ENCODE measurements at places on chromosomes 2 and 18.

DNA sequence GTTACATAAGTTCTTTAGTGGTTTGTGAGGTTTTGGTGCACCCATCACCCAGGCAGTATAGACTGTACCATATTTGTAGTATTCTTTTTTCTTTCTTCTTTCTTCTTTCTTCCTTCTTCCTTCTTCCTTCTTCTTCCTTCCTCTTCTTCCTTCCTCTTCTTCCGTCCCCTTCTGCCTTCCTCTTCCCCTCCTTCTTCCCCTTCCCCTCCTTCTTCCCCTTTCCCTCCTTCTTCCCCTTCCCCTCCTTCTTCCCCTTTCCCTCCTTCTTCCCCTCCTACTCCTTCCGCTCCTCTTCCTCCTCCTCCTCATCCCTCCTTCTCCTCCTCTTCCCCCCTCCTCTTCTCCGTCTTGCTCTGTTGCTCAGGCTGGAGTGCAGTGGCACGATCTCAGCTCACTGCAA is 41.6 kb downstream of the CAB39 start:
- no peak for DNase-seq

GRCh38 chr2:126914811-126915500 is 16.3 kb downstream of the TEX51 start:
- DNase-seq: no peak

DNA sequence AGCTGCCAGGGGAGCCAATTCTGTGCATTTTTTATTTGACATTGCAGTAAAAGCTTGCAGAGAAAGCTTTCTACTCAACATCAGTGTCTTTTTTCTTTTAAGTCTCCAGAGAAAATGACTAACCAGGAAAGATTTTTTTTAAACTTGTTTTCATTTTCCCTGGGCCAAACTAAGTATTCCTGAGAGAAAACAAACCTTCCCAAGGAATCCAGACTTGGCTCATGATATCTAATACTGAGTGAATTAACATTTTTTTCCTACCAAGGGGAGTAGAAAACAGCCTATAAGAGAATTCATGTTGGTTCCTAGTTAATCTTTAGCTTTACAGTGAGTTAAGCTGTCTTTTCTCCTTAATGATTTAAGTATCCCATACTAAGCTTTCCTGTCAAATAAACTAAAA is 46.7 kb downstream of the DAPL1 start:
- no peak for DNase-seq

DNA sequence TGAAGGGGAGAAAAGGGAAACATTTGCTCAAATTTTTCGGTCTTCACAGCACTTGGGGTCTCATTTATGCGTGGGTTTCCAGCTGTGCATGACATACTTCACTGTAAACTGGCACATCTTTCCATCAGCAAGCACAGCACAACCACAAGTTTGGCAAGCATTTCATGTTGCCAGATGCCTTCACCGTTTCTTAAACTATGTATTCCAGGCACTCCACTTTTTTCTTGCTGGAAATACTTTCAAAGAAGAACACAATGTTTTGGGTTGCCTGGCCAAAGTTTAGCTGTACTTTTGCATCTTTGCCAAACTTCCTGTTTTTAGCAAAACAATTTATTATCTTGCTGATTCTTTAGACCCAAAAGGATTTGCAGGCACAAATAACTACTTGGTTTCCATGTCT is 194.6 kb upstream of the MEIS1 start:
- no peak for DNase-seq

- DNase-seq: no peak
Observed at GRCh38 chr18:11668441-11669169, 20.5 kb upstream of the GNAL start.

GRCh38 chr18:59272891-59273758 is at the start of gene RAX:
TSS of gene RAX (minus strand) at chr18:59273454. CDS start at chr18:59273206, 248 bp downstream.
- DNase-seq: peak; percentile 29

GRCh38 chr2:208927867-208928266 is 496.0 kb upstream of the MAP2 start:
- DNase-seq: no peak

DNA sequence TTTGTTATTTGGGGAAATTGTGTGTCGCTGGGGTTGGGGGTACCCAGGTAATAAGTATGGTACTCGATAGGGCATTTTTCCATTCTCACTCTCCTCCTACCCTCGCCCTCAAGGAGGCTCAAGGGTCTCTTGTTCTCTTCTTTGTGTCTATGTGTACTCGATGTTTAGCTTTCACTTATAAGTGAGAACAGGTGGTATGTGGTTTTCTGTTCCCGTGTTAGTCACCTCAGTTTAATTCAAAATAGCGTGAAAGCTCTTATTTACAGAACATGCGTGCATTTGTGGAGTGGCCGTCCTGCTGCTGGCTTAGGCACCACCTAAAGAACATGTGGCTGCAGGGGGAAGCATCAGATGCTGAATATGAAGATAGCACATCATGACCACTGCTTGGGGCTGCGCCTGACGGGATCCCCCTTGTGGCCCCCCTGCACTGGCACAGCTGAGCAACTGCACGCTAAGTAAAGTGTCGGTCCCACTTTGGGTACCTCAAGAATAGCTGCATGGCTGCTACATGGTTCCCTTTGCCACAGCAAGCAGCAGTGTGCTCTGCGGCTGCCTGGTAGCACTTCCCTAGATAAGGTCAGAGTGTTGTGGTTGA is 569.0 kb downstream of the DCDC2C start:
- DNase-seq: no peak

GRCh38 chr2:102081606-102082005 is 60.9 kb upstream of the IL1R1 start:
- DNase-seq: no peak

DNA sequence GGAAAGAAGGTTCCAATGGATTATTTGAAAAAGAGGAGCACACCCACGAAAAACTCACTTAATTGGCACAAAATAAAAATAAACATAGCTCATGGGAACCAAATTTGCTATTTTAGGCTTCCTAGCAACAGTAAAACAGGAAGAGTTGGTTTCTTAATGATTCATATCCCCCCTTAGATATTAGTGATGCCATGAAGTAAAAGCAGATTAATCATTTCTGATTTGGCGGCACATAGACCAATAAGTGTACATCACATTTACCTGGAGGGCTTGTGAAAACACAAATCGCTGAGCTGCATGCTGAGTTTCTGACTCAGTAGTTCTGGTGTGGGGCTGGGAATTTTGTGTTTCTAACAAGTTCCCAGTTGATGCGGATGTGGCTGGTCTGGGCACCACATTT is 260.4 kb downstream of the SLC4A3 start:
- no peak for DNase-seq

DNA sequence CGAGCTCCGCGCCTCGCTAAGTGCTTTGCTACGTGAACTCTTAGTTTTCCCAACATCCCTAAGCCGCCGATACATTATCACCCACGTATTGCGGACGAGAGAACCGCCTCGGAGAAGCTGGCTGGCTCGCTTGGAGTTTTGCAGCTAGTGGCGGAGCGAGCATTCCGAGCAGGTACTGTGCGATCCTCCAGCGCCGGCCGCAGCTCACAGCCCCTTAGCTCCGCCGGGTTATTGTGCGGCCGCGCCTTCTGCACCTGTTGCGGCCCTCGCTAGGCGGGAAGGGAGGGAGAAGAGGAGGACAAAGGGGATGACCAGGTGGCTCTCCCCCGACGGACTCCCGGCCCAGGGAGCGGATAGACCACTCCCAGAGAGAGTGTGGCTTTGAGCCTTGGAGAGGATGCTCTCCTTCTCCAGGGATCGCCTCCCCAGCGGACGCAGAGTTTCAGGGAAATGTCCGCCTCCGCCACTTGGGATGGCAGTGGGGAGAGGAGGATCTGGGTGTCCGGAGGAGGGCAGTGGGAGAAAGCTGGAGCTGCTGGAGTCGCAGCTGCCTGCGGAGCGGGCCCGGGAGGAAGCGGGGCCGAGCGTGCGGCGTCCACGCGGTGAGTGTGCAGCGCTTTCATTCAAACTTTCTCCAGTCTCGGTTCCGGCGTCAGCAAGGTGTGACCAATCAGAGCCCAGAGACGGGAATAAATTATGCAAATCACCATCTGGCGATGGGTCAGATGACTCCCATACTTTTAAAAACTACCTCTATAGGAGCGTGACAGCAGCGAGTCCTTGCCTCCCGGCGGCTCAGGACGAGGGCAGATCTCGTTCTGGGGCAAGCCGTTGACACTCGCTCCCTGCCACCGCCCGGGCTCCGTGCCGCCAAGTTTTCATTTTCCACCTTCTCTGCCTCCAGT is at the start of gene LIPG:
Gene LIPG (plus strand): TSS at position 769 of the 905 bp plus-strand sequence. CDS start 252 bp downstream, outside the sequence.
- DNase-seq: peak; percentile 87

GRCh38 chr2:68880213-68880612 is 9.0 kb upstream of the BMP10 start:
- no peak for DNase-seq

GRCh38 chr18:50982086-50982801 is 14.4 kb downstream of the ELAC1 start:
- peak; percentile 47 for DNase-seq

GRCh38 chr2:65018141-65018582 is 29.0 kb downstream of the SLC1A4 start:
- DNase-seq: no peak

- peak; percentile 83 for DNase-seq
Observed at GRCh38 chr2:136141510-136142149, 23.7 kb upstream of the CXCR4 start.

DNA sequence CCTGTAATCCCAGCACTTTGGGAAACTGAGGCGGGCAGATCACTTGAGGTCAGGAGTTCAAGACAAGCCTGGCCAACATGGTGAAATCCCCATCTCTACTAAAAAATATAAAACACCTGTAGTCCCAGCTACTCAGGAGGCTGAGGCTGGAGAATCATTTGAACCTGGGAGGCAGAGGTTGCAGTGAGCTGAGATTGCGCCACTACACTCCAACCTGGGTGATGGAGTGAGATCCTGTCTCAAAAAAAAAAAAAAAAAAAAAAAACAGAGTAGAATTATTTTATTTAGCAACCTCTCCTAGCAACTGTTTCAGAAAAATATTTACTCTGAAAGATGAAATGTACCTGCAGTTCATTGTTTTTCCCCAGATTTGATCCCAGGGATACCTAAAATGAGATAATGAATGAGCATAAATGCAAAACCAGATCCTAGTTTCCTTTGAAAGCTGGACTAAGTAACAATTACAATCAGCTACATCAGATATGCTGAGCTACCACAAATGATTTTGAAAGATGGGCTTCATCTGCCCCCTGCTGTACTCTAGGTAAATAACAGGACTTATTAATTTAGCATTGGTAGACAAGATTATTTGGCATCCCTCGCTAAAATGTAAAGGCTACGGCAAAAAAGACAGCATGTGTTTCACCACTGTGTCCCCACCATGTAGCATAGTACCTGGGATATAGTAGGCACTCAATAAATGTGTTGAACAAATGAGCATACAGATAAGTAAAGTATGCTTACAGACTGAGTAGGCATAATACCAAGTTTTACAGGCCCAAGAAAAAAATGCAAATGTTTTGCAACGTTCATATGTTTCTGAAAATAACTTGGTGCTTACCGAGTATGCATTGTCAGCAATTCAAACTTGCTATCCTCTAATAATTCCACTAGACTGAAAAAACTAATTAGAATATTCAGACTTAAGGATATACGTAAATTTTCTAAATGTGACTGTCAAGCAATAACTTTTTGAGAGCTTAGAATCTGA is 102.5 kb downstream of the ATL2 start:
- peak; percentile 73 for DNase-seq

DNA sequence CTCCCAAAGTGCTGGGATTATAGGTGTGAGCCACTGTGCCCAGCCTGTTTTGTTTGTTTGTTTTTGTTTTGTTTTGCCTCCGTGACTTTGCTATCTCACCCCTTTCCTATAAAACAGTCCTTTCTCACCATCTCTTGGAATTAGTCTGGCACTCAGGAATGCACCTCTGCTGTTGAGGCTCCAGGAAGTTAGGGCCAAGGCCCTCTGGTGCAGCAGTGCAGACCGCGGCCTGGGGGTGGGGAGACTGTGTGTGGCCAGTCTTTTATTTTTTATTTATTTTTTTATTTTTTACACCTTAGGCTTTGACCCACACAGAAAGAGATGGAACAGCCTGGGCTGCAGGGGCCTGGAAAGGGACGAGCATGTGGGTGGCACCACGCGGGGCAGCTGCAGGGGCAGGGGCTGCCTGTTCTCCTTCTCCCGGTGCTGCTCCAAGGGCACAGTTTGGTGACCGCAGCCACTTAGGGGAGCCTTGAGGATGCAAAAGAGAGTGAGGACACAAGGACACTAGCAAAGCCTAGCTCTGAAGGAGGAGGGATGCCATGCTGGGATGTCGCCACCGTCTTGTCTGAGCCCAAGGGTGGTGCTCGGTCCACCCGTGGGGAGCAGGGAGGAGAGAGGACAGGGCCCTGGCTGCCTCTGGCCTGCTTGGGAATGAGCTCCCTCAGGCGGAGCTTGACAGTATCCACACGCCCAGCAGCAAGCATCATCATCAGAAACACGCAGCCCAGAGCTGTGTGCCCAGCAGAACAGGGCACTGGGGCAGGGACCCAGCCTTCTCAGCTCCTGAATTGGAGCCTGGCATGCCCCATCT is 19.4 kb upstream of the ALPI start:
- DNase-seq: no peak

DNA sequence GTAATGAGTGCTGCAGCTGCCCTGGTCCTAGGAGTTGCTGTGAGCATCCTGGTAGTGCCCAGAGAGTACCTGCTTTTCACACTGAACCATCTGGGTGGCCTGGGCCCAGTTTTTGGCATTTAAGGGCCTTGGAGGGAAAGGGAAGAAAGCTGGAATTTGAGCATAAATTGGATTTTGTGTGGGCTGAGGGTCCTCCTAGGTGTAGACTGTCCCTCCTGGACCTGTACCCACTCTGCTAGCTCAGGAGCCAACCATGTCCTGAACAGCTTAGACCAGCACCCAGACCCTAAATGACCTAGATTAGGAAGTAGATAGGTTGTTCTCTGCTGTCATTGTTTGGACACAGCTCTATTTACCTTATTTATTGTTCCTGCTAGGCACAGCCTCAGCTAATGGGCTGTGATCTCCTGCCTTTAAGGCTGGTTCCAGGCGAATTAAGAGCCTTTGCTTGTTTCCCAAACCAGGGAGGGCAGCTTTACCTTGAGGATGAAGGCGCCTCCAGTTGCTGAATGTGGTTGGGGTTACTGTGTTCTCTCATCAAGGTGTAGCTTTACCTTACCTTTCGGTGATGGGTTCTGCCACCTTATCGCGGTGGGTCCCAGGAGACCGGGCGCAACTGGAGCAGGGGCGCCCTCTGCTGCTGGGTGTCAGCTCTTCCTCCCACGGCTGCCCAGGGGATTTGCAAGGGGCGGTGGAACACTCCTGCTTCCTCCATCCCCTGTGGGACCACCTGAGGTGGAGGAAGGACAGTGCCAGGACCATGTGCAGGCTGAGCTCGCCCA is 34.4 kb downstream of the ITGA6 start:
- DNase-seq: no peak

DNA sequence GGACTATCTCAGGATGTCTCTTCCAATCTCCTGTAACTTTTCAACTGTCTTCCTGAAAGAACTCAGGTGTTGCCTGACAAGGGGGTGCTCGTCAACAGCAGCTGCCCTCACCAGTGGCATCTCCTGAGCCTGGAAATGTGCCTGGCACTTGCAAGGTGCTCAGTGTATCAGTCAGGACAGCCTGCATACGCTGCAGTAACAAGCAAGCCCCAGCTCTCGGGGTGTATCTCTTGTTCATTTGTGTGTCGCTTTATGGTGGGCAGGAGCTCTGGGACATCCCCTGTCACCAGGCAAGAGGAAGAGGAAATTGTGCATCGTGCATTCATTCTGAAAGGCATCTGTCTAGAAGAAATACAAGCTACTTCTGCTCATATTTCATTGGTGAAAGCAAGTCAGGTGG is 263.1 kb downstream of the DCDC2C start:
- no peak for DNase-seq

- DNase-seq: no peak
Observed at GRCh38 chr2:83602753-83603152, 856.3 kb downstream of the SUCLG1 start.

- no peak for DNase-seq
Observed at GRCh38 chr18:67241299-67241698, 275.2 kb downstream of the DSEL start.

GRCh38 chr18:74672371-74672770 is 74.7 kb downstream of the ZNF407 start:
- no peak for DNase-seq

GRCh38 chr2:240223631-240224030 is 83.2 kb upstream of the OTOS start:
- no peak for DNase-seq

All from DMS 273 treated with DMSO at 0.1 percent for 48 hours (cell line).